ENCODE measurements at places on chromosomes 2 and 18.

DNA sequence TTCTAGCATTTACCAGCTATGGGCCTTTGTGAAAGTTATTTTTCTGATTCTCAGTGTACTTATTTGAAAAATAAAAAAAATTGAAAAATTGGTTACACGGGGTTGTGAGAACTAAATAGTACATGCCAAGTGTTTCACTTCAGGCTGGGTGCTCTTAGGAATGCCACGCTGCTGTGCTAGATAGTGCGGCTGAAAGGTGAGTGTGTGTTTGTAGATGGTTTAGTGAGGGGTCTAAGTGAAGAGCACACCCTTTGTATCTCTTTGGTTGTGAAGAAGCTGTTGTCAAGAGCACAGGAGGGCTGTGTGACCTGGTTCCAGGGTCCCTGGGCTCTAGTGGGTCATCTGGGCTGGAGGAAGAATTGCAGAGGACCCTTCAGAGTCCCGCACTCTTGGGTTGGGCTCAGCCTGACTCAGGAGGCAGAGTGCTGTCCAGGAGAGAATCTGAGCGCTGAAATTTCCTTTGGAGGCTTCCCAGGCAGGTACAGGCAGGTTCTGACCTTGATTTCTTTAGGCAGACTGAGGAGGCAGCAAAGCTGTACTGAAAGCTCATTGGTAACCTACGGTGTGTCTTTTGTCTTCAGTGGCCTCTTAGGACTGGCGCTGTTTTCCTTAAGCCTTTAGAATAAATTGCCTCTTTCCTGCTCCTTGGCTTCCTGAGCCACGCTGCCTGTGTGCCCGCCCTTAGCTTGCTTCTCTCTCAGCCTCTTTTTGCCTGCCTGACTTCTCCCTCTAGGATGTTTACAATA, 44.4 kb downstream of the MAP4K4 start:
- DNase-seq, result no peak

- no peak for DNase-seq
Observed at GRCh38 chr18:62318228-62319180, 6.6 kb upstream of the TNFRSF11A start.

- no peak for DNase-seq
Observed at GRCh38 chr2:111705711-111706336, 178.2 kb downstream of the ANAPC1 start.

DNA sequence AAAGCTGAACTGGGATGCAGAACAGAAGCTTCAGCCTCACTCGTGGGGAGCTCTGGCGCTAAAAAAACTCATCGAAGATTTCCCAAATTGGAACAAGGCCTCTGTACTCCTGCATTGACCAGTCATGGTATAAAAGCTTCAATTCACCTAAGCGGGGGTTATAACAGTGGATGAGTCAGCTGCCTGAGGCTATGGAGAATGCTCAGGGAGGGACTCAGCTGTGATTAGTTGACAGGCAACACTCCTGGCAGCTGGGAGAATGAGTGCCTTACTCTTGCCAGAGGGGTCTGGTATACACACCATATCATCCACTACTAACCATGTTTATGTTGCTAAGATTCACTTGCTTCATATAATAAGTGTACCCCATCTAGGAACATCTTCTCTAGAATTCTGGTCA, 350.6 kb upstream of the VRK2 start:
- DNase-seq, result peak; percentile 29

GRCh38 chr2:120709608-120710041, 26.0 kb upstream of the GLI2 start:
- DNase-seq, result no peak

Measured in glutamatergic neuron (in vitro differentiated cells).